Stimulated activated CD8-positive, alpha-beta memory T cell treated with anti-CD3 and anti-CD28 coated beads, Interleukin-7, amount 100 ng/mL, for 1 hour (primary cell): ENCODE measurements at places on chromosomes 12 and 14.

DNA sequence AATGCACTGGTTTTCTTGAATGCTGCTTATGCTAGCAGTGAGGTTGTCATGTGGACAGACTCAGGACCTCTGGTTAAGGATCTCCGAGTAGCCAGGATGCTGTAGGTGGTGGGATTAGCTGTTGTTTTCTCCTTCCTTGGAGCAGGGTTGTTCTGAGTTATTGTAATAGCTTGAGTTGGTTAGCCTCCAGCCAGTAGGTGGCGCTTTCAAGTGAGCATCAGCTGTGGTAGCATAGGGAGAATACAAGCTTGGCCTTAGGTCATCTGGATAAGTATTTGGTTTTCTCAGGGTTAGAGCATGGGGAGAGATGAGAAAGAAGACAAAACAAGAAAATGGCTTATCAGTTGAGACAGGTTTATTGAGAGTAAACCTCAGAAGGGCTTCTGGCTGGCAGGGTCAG, 299.7 kb upstream of the FBXO33 start:
- no peak for DNase-seq

- DNase-seq = no peak
Measured at GRCh38 chr12:11829764-11830194, 180.3 kb downstream of the ETV6 start.

- DNase-seq = no peak
Measured at GRCh38 chr12:25322351-25322750, 71.6 kb upstream of the KRAS start.

GRCh38 chr14:100384819-100385813, 62.0 kb downstream of the SLC25A47 start:
- DNase-seq = no peak

- DNase-seq = no peak
Measured at GRCh38 chr12:52699960-52700359, 3.4 kb downstream of the KRT77 start.

GRCh38 chr12:86081843-86082242, 174.3 kb downstream of the MGAT4C start:
- DNase-seq = no peak

DNA sequence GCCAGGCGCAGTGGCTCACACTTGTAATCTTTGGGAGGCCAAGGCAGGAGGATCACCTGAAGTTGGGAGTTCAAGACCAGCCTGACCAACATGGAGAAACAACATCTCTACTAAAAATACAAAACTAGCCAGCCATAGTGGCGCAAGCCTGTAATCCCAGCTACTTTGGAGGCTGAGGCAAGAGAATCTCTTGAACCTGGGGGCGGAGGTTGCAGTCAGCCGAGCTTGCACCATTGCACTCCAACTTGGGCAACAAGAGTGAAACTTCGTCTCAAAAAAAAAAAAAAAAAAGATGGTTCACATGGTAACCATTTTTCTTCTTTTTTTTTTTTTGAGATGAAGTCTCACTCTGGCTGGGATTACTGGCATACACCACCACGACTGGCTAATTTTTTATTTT, 35.3 kb downstream of the SLC2A14 start:
- DNase-seq = no peak

GRCh38 chr12:133221241-133221640, 14.4 kb downstream of the ANHX start:
- DNase-seq = no peak

DNA sequence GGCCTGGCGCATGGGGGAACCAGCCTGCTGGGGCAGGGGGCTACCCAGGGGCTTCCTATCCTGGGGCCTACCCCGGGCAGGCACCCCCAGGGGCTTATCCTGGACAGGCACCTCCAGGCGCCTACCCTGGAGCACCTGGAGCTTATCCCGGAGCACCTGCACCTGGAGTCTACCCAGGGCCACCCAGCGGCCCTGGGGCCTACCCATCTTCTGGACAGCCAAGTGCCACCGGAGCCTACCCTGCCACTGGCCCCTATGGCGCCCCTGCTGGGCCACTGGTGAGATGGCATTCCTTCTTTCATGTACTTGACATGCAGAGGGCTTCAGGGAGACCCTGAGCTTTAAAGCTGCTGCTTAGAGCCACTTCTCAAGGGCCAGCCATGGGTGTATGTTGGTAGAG, 9.0 kb downstream of the LGALS3 start:
- no peak for DNase-seq

- DNase-seq = no peak
Measured at GRCh38 chr12:93921521-93921920, 226.9 kb upstream of the PLXNC1 start.
